ENCODE measurements at places on chromosomes 1 and 21.
A peak's percentile ranks its signal among the peaks of the same experiment; 100 is the strongest.

- DNase-seq = no peak
Observed at GRCh38 chr1:24759492-24759891, 14.2 kb downstream of the CLIC4 start.

DNA sequence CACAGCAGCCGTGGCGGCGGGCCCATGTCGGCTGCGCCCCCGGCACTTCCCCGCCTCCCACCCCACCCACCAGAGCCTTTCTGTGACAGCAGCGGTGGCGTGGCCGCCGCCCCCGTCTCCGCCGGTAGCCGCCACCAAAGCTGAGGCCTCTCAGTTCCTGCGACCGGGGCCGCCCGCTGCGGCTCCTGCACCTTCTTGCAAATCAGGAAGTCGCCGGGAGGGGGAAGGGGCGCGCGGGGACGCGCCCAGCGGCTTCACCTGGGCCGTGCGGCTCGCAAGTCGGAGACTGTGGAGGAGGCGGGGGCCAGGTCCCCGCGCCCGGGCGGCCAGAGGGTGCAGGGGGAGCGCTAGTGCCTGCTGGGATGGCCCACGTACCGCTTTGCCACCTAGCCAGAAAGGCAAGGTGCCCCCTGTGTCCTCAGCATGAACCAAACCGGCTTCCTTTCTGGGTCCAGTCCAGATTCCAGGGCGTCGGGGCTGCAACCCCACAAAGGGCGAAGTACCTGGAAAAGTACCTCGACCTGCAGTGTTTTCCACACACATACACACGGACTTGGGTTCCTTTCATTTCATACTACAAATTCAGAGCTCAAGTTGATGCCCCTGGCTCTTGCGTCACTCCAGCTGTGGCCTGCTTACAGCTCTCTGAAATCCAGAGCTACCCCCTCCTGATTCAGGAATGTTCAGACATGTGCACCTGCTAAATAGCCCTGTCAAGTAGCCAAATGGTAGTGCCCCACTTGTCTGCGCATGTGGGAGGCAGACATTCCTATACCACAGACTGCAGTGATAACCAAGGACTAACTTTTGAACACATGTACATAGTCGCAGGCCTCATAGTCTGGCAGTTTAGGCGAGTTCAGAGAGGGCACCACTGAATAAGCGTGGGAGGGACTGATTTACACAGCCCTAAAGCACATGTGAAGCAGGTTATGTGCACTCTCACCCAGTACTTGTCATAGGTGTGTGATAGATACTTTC is at the start of gene DENND1B:
Gene DENND1B, minus strand, starts transcription at position 199 of the 981 bp plus-strand sequence. CDS start 325 bp downstream, outside the sequence.
- DNase-seq = peak; percentile 24

GRCh38 chr1:180675586-180675985 is 43.8 kb downstream of the XPR1 start:
- no peak for DNase-seq

DNA sequence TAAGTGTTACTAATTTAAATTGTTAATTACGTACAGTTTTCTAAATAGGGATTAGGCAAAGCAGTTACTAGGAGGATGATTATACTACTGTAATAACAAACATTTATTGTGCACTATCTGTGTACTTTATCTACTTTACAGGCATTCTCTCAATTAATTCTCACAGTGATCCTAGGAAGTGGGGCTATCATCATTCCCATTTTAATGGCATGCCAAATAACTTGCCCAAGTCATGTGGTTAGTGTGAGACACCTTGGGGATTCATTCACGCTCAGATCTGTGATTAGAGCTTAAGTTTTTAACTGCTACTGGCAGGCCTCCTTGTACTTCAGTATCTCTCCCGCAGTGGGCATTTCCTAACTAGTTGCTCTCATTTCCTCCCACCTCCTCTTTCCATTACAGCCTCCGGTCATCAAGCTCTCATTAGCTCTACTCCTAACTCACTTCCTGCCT is 11.5 kb downstream of the PHLDA3 start:
- no peak for DNase-seq

DNA sequence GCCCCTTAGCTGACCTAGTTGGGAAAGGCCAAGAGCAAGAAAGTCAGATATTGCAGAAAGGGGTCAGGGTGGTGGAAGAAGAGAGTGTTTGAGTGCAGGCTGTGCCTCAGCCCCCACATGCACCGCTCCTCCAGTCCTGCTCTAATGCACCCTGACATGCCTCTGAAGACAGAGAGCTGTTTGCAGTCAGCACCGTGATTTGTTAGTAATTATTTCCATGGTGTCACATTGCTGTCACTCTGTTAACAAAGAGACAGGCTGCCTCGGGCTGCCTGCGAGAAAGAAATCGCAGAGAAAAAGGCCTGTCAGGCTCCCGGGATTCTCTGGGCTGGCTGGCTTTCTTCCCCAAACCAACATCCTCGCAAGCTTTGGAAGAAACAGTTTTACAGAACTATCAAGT is 58.3 kb downstream of the ERI3 start:
- DNase-seq = no peak

DNA sequence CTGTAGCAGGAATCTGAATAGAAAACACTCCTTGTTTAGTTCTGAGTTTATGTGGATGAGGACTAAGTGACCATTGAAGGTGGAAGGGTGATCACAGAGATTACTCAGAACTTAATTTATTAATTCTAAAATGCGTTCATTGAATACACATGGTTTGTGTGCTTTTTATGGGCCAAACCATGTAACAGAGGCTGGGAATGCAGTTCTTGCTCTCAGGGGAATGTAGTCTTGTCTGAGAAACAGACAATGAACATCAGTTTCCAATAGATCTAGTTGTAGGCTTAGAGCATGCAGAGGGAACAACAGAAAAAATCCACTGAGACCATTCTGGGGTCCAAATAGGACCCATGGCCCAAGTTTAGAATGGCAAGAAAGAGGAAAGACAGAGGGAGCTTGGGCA is 46.1 kb downstream of the ITSN1 start:
- no peak for DNase-seq

DNA sequence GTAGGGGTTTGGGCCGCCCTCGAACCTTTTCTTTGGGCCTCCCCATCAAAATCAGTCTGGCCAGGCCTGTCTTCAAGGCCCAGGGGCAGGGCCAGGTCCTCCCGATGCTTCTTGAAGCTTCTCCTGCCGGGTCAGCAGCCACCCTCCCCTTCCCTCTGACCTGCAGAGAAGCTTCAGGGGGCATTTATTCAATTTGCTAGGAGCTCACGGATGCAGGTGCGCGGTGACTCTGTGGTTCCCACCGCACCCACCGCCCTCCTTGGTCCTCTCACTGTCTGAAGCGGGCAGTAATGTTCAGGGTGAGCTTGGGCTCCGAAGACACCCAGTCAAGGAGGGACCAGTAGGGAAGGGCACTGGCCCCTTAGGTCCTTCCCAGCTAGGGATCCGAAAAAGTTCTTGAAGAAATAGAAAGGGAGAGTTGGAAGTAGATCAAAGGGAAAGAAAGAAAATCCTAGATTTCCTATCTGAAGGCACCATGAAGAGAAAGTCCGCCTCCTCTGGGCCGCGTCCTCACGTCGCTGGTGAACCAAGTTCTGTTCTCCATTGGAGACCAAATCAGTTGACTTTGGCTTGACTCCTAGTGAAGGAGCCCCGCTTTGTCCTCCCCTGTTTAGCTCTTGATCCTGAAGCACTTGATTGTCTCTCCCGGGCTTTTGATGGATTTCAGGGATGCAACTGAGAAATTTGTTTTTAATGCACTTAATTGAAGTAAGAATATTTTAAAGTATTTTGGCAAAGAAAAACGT is 8.7 kb upstream of the RNU1-2 start:
- no peak for DNase-seq

GRCh38 chr1:88740784-88741183 is 56.7 kb downstream of the PKN2 start:
- DNase-seq = no peak

DNA sequence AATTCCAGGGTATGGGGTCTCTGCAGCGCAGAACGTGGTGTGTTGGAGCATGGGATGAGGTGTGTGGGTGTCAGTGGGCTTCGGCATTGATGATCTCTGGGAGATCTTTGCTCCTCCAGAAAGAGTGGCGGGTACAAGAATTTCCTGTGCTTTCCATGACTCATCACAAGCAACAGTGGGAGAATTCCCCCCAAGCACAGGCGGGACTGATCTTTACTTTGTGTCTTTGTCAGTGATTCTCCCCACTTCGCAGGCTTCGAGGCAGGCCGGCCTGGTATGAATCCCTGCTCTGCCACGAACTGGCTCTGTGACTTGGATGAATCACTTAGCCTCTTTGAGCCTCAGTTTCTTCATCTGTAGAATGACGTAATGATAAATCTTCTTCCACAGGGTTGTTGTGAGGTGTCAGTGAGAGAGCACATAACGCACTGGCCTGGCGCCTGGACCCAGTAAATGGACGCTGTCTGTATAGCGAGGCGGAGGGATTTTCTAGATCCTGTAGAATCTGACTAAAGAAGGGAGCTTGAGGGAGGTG is 2.0 kb downstream of the OPRD1 start:
- DNase-seq = no peak

- no peak for DNase-seq
Observed at GRCh38 chr21:36627242-36627641, 71.7 kb upstream of the SIM2 start.

DNA sequence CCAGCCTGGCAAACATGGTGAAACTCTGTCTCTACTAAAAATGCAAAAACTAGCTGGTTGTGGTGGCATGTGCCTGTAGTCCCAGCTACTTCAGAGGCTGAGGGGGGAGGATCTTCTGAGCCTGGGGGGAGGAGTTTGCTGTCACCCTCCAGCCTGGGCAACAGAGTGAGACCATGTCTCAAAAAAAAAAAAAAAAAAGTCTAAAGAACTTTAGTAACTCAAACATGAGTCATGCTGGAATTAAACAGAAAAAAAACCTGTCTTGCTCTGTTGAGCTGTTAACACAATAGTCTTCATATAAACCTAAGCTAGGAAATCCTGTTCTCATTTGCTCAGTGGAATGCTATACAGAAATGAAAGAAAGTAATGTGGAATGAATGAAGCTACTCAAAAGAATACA is 16.7 kb upstream of the DISP1 start:
- DNase-seq = no peak

GRCh38 chr1:221164029-221164428 is 284.8 kb downstream of the HLX start:
- DNase-seq = no peak

DNA sequence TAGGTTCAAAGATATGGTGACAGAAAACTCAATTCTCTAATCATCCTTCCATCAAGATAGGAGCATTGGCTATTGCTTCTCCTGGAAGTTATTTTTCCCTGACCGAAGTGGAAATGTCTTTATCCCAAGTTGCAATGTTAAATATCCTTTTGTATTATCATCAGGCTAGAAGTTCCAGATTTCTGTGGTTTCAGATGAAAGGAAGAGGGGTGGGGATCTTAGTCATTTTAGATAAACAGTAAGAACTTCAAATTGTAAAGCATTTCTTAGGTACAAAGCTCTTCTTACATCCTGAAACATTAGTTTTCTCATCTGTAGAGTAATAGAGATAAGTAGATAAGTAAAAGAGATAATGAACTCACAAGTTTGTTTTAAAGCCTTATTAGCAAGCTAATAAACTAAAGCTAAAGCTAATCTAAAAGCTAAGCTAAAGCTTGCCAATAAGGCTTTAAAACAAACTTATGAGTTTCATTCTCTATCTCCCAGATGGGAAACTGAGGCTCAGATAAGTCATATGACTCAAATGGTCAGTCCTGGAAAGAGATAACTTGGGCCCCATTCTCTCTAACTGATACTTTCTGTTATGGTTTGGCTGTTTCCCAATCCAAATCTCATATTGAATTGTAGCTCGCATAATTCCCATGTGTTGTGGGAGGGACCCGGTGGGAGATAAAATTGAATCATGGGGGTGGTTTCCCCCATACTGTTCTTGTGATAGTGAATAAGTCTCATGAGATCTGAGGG is 99.2 kb upstream of the KCNK2 start:
- DNase-seq = no peak

All from NCI-H2029 (cell line).